ENCODE measurements at places on chromosomes 7 and 10.

DNA sequence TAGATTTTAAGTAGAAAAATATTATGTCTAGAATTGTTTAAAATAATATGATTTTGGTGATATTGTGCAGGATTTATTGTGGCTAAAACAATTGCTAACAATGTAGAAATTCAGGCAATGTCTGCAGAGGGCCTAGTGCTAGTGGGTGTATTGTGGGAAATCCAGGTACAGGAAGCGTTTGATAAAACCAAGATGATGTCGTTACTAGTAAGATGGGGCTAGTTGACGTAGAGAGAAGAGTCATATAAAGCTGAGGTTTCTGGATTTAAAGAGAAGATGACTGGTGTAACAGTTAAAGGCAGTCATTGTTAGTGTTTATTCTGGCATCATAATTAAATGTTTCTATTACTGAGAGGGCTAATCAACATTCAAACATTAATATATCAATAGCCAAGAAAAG, 43.5 kb downstream of the ADK start:
- DNase-seq = no peak

DNA sequence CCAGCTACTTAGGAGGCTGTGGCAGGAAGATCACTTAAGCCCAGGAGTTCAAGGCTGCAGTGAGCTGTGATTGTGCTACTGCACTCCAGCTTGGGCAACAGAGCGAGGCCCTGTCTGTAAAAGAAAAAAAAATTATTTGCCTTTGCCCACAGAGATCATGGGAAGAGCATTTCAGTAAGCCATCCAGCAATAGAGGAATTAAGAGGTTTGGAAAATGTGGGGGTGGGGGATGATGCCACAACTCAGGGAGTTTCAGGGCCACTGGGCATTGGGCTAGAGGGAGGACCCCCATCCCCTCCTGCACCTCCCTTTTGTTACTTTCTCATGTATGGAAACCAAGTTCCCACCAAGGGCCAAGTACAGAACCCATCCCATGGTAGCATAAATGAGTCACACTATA, 38.4 kb downstream of the SVIL start:
- DNase-seq = no peak

GRCh38 chr10:99368646-99369045, 39.5 kb downstream of the CNNM1 start:
- DNase-seq = no peak

DNA sequence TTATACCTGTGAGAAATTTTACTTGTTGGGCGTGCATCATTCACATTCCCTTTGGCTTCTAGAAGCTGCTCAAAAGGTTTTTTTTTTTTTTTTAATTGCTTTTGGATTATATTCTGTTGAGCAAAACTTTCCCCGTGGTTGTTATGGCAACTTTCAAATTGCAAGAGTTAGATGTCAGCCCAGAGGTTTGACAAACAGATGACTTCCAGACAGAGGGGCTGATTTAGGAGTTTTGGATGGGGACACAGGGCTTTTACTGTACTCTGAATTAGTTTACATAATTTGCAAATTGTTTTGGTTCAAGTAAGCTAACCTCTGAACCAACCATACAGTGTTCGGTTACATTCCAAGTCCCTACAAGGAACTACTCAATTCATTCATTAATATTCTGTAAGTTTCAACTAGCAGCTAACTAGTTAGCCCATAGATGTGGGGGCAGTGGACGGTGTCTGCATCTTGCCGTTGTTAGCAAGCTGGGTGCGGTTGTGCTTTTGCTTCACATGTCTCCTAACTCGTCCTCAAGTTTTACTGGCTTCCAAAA, 66.4 kb upstream of the JAZF1 start:
- no peak for DNase-seq

GRCh38 chr10:89343089-89343767, 15.4 kb downstream of the IFIT3 start:
- DNase-seq = no peak

DNA sequence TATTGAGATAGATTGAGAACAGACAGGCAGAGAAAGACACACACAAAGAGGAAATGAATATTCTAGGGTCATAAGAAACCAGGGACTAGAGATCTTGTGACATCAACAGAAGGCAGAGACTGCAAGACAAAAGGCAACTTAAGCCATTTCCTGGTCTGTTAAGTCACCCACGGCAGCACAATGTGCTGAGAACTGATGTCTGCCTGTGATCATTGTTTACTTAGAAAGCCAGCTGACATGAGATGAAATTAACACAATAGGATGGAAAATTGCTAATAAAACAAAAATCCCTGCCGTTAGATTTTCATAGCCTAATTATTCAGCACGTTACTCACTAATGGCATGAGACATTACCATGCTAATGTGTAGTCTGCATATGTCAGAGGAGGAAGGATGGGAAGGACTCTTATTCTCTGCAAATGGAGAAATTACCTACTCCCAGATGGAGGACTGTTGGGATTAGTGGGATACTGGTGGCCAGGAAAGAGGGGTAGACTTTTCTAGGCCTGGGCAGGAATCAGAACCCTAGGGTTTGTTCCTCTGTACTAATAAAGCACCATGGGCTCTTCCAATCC, 191.3 kb upstream of the PODXL start:
- DNase-seq = no peak

- no peak for DNase-seq
Observed at GRCh38 chr7:105638334-105638733, 57.0 kb upstream of the EFCAB10 start.

DNA sequence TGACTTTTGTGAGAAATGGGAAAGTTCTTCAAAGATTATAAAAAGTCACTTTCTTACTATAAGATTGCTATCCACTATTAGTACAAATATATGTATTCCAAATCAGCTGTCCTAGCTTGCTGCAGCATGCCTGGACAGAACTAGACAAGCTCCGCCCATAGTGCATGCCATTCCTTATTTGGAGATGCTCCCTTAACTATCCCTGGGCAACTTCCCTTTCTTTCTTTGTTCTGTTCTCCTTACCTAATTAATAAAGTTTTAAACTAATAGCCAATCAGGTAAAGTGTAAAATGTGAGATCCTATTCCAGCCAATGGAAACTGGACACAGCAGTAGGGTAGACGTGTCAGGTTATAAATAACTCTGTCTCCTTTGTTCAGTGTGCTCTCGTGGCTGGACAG, 281.9 kb downstream of the CAMK1D start:
- no peak for DNase-seq

DNA sequence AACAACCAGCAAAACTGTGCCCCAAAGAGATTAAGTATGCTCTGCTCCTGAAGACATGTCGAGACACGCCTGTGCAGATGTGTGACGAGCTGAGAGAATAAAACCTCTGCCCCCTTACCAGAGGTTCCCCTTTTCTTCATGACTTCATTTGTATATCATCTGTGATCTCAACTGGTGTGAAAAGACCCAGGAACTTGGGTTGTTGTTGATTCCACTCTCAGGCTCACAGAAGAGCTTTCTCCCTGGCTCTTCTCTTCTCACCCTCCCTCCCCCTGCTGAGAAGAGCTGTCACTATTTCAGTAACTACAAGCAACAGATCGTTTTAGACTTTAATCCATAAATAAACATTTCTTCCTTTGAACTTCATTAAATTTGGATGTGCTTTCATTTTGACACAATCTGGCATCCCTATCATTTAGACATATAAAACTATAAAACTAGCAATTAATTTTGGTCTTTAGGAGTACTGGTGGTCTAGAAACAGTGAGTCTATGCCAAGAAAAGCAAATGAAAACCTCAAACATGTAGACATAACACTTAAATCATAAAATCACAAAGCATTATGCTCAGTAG, 179.3 kb upstream of the FZD8 start:
- DNase-seq = no peak

DNA sequence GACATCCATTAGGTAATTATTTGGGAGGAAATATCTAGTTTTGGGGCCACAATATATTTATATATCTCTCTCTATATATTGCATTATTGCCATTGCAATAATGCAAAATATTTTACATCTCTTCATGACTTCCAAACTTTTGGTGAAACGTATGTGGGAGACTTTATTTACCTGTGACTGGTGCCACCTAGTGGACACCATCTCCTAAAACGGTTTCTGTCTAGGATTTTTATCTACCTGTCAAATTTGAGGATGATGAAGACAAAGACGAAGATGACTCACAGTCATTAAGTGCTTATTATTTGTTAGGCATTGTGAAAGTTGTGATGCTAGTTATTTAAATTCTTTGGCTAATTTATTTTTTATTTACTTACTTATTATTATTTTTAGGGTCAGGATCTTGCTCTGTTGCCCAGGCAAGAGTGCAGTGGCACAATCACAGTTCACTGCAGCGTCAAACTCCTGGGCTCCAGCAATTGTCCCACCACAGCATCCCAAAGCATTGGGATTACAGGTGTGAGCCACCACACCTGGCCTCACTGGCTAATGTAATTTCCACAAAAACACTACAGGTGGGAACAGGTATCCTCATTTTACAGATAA, 18.7 kb upstream of the CBLL1 start:
- DNase-seq = no peak

DNA sequence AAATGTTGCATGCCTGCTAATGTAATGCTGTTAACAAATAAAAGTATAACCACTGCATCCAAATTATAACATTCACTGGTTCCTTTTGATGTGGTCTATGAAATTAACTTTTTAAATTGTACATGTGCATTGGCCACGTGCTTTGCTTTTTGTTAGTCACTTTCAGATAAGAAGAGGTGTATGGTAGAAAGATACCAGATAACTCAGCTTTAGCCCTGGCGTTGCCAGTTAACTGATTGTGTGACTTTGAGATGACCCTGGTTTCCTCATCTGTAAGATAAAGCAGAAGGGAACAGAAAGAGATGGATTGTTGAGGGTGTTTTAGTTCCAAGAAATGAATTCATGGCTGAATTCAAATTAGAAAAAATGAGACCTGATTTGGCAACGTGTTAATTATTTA, 1.9 kb upstream of the TRDMT1 start:
- DNase-seq = no peak

DNA sequence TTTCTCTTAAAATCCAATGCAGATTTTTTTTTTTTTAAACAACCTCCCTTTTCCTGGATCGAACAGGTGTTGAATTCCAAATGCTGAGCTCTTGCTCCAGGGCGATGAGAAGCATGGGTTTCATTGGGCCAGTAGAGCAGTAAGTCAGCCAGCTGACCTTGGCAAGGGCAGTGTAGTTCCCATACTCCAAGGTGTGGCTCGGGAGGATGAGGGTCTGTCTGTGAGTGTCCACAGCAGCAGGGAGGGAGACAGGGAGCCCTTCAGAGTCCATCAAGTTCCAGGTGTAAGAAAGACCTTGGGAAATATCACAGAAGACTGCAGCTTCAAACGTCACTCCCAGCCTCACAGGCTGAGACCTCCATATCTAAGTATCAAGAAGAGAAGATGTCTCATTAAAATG, 50.4 kb downstream of the PKD1L1 start:
- DNase-seq = no peak

GRCh38 chr10:75464478-75465449, 33.3 kb downstream of the LRMDA start:
- DNase-seq = no peak

GRCh38 chr10:18561861-18562551, 89.4 kb downstream of the NSUN6 start:
- DNase-seq = no peak

- no peak for DNase-seq
Observed at GRCh38 chr7:127813991-127814541, 162.1 kb downstream of the SND1 start.

DNA sequence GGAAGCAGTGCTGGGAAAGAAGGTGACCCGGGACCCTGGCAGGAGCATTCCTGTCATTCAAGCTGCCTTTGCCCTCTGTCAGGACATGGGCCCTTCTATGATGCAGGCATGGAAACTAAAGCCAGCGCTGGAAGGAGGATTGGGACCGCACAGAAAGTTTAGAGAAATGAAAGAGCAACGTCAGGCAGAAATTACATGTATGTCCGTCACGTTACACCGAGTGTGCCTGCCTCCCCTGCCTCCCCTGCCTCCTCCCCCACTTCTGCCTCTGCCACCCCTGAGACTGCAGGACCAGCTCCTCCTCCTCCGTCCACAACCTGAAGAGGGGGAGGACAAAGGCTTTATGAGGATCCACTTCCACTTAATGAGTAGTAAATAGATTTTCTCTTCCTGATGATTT, 13.9 kb upstream of the PWWP2B start:
- DNase-seq = no peak

DNA sequence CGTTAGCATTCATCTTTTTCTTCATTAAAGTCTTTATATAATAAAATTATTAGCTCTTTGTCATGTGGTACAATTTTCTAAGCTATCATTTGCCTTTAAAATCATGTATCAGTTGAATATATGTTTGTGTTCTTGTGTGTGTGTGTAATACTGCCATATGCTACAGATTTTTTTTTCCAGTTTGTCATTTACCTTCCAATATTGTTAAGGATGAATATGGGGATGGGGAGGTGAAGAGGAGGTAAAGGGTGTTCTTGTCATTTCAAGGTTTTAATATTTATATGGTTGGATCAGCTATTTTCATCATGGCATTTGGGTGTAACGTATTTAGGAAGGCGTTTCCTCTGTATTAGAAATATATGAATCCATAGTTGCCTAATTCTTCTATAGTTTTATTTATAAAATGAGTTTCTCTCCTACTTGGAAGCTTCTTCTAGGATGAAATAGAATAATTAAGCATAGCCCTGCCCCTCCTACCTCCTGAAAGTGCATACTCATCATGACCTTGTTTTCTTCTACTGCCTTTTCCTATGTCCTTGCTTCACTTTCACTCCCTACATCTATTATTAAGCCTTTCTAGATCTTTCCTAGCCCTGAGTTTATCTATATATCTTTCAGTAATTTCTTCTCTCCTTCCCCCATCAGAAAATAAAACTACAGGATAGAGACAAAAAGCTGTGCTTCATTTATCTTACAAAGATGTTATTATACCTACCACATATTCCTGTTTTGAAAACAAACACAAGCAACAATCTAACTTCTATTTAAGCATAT, 25.1 kb downstream of the RAB18 start:
- DNase-seq = no peak

- DNase-seq = no peak
Observed at GRCh38 chr7:99372275-99373090, 2.0 kb upstream of the ARPC1B start.

- DNase-seq = no peak
Observed at GRCh38 chr10:22433875-22434274, 88.6 kb downstream of the SPAG6 start.

GRCh38 chr10:82037076-82037475, 162.1 kb downstream of the NRG3 start:
- DNase-seq = no peak

DNA sequence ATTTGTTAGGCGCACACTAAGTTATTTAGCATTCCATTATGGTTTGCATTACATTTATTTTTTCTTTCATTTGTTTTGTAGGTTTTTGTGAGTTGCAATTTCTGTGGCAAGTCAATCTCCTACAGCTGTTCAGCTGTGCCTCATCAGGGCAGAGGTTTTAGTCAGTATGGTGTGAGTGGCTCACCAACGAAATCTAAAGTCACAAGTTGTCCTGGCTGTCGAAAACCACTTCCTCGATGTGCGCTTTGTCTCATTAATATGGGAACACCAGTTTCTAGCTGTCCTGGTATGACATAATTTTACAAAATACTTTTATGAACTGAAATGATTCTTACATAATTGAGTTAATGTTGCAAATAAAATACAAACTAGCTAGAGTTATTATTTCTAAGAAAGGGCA, 29.5 kb downstream of the MIOS start:
- no peak for DNase-seq

Measured in activated CD8-positive, alpha-beta memory T cell treated with anti-CD3 and anti-CD28 coated beads for 4 hours (primary cell).